Right atrium auricular region (tissue), 2 donors: ENCODE measurements at places on chromosomes 12 and 14.

DNA sequence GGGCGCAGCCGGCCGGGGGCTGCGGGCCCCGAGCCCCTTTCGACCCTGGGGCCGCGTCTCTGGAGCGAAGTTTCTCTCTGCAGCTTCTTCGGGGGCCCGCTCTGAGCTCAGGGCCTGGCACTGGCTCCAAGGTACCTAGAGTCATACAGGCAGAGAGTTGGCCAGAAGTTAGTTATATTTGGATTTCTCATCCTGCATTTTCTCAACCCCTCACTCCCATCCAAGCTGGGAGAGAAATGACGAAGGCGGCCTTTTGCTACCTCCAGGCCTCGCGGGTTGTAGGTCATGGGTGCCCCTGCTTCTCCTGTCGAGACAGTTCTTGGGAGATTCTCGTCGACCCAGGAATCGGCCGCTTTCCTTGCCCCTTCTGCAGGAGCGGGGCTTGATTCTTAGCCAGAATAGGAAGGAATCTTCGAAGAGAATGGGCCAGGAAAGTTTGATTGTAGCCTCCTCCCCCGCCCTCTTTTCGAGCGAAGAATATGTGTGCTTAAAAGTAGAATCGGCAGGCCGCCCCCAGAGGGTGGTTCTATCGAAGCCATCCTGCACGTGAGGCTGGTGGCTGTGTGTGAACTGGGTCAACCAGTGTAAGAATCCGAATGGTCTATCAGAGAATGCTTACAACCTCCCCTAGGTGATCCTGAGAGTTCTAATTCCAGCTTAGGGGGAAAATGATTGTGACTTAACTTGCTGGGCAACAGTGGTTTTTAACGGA is 785 bp downstream of the MLEC start:
- DNase-seq = no peak

- DNase-seq = no peak
Observed at GRCh38 chr12:6235499-6235898, 35.3 kb downstream of the CD9 start.

- DNase-seq = no peak
Observed at GRCh38 chr12:5134861-5135525, 91.3 kb downstream of the KCNA5 start.

- peak; percentile 74 for DNase-seq
Observed at GRCh38 chr14:77014004-77014604, 14.4 kb downstream of the IRF2BPL start.

DNA sequence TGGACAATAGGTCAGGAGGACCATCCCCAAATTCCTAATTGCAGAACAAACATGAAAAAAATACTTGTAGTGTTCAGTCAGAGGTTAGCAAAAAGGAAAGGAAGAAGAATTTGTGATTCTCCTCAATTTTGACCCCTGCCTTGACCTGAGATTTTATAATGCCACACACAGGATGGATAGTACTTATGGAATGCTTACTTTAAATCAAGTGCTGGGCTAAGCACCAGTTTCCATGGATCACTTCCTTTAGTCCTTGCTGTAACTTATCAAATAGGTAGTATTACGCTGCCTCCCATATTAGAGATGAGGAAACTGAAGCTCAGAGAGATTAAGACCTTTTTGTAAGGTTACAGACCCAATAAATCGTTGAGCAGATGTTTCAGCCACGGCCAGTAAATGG is 81.2 kb upstream of the OVCH1 start:
- no peak for DNase-seq

DNA sequence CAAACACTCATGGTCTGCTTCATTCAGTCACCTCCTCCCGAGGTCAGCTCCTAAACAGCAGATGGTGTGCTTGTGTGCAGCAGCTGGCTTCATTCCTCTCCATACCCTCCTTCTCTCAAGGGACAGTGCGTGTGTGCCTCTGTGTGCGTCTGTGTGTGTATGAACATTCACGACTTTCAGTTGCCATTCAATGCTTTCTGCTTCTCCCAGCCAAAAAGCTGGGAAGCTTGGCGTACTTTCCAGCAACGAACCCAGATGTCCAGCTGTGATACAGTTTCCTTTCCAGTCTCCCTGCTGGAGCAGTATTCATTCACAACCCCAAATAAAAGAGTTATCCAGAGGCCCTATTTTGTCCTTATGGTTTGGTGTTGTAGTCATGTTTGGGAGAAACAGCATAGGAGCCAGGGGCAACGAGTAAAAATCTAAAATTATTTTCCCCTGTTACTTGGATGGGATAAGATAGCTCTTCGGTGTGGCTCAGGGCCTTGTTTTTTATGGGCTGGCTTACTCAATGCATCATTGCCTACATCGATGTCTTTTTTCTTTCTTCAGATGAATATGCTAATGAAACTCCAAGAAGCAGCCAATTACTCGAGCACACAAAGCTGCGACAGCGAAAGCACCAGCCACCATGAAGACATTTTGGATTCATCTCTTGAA is 379.3 kb downstream of the NAV3 start:
- DNase-seq = no peak

- no peak for DNase-seq
Observed at GRCh38 chr12:7646178-7646475, 19.6 kb downstream of the APOBEC1 start.

DNA sequence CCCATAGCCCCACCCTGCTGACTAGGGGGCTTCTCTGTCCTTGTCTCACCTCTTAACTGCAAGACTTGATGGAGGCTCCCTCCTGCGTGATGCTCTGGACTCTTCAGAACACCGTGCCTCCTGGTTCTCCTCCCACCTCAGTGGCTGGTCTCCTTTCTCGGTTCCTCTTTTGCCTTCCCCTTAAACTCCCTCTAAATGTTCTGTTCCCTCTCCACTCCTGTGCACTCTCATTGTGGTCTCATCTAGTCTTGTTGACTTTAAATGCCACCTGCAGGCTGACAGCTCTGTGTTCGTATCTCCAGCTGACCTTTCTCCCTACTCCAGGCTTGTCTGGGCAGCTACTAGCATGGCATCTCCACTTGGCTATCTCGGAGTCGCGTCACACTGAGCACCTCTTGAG is 28.3 kb downstream of the DYNC1H1 start:
- DNase-seq = no peak

- no peak for DNase-seq
Observed at GRCh38 chr14:35539969-35540368, 6.0 kb downstream of the INSM2 start.

GRCh38 chr12:6936636-6937480 is 6.8 kb upstream of the RNU7-1 start:
- DNase-seq = no peak

DNA sequence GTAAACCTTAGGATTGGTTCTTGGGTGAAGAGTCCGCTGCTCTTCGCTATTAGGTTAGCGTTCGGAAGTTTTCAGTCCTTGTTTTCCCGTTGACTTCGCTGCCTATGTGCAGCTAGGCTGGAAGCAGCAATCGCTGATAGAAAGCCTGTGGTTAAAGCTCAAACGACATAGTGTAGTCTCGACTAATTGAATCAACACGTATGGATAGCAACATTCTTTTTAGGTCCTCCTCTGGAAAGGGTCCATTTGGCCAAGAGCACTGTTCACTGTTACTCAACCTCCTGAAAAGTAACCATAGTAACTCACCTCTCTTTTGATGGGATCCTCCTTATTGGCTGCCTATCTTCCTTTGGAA is 355.5 kb downstream of the SNAPC1 start:
- DNase-seq = no peak

DNA sequence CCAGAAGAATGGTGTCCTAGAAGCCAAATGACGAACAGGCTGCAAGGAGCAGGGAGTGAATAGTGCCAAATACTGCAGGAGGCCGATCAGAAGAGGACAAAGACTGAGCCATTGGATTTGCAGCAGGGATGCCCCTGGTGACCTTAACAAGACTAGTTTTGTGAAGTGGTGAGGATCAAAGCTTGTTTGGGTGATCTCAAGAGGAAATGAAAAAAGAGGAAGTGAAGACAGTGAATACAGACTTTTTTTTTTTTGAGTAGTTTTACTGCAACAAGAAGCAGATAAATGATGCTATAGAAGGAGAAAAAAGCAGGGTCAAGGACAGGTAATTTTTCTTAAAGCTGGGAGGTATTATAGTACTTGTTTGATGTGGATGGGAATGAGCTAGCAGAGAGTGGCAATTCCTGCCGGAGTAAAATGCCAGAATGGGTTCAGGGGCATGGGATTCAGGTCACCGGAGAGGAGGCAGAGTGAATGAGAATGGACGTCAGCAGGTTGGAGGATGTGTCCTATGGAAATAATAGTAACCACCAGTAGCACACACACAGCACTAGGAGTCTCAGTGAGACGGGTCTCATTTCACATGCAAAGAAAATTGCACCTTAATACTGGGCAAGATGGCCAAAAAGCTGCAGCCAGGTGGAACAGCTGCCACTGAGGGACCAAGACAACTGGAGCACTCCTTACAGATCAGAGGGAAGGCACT is 345.8 kb upstream of the CCDC196 start:
- no peak for DNase-seq

DNA sequence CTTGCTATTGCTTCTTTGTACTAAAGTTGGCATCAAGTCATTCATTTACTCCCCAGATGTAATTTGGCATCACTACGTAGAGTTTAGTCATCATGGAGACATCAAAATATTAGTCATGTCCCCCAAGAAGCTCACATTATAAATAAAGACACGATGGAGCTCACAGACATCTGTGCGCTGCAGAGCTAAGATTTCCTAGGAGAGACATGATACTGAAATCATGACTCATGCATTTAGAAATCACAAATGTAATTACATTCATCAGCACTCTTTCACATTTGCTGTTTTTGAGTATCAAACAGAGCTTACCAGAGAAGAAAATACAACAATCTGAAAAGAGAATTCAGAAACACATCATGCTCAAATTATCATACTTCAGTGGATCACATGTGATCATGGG is 169.8 kb downstream of the LRIG3 start:
- no peak for DNase-seq

DNA sequence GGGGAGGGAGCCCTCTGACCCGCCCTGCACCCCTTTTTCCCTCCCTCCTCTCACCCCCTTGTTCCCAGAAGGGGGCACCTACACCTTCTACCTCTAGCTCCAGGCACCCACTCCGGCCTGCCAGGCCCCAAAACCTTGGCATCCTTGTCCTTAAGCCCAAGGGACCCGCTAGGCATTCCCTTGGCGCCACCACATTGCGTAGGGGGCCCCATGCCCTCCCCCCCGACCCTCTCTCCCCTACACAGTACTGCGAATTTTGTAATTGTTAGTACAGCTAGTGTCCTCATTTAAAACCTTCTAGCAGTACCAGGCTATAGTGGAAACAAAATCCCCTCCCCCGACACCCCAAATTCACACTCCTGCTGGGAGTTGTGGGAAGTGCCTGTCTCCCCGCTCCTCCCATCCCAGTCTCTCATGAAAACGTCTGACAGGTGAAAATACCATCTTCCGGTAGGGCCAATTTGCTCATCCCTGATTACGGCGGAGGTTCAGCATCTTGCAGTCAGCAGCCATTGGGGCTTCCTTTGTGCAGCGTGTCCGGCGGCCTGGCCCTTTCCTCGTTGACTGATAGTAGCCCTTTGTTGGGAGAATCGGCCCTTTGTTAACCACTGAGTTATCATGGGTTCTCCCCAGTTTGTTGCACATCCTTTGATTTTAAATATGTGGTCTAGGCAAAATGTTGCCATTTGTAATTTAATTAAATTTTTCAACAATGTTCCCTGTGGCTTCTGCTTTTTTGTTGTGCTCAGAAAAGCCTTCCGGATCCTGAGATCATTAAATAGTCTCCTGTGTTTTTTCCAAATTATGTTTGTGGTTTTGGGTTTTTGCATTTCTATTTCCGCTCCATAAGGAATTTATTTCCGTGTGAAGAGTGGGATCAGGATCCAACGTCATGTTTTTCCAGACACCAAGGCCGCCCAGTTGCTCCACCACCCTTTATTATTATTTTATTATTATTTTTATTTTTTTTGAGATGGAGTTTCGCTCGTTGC is 7.9 kb upstream of the CEP170B start:
- DNase-seq = no peak

DNA sequence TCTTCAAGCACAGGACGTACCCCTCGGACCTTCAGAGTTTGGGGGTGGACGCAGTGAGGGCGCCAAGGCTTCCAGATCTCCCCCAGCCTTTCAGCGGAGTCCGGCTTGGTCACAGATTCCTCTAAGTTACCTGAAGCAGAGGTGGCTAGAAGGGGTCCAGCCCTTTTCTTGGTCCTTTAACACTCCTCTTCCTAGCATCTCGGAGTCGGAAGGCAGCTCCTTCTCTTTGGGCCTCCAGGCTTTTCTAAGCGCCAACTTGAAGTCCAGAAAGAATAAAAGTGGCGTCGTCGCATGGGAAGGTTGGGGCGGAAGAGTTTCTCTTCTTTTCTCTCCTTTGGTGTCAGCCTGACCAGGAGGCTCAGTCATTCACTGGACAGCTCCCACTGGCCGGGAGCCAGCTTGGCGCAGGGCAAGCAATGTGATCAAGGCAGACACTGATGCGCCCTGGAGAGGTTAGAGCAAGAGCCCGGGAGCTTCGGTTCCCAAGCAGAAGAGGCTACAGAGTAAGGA is 9.6 kb downstream of the OR6S1 start:
- DNase-seq = no peak

DNA sequence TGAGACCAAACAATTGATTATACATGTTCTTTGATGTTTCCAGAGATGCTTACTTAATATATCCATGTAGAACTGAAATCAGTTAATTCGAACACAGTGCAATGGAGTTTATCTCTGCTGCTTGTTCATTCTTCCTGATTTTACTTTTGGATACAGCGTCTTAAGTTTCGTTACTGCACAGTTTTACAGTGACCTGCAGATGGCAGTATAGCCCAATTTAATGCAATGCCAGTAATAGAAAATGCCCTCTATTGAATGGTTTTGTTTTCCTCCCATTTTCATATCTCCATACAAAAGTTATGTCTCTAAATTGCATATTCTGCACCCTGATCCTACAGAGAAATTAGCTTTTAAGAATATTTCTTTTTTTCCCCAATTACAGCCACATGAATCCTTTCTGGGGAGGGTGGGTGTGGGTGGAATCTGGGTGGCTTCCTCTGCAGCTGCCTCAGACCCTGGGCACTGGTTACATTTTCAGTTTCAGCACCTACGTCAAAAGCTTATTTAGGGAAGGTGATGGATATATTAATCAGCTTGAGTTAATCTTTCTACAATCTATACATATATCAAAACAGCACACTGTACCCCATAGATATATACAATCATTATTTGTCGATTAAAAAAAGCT is 101.1 kb upstream of the DCD start:
- no peak for DNase-seq

GRCh38 chr12:8609061-8609570 is 3.5 kb downstream of the AICDA start:
- DNase-seq = no peak

GRCh38 chr12:4817880-4818279 is 91.8 kb upstream of the KCNA1 start:
- DNase-seq = no peak
